Stimulated activated CD8-positive, alpha-beta memory T cell treated with anti-CD3 and anti-CD28 coated beads, Interleukin-7, amount 100 ng/mL, for 1 hour (primary cell): ENCODE measurements at places on chromosomes 1 and 21.

DNA sequence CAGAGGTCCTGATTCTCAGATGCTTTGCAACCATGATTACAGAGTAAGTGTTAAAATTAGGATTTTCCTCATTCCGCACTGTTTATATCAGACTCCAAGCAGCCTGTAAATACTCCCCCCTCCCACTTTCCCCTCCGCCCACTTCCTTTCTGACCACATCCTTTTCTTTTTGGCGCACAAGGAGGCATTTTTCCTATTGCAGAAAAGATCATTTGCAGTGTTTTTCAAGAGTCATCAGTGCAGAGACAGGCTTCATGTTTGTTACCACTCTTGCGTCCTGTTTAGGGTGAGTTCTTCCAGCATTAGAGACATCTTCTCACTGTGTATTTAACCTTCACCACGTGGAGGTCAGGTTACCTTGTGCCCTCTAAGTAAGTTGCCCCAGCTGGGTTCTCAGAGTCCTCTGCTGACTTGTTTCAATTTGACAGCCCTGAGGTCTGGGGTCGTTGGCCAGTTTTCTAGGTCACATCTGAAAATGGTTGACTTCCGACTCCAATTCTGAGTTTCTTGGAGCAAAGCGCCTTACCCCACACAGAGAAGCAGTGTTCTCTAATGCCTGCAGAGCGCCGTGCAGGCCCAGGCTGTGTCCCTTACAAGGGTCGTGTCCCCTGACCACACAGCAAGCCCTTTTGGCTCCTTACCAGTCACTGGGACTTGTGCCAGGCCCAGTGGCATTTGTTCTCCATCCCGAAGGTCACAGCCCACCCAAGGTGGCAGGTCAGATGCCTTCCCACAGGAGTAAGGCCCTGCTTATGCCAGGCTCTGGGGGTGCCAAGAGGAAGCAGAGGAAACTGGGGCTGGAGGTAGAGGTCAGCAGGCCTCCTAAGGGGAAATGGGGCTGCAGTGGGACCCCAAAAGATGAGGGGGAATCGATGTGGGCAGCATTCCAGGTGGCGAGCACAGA lies 85.6 kb downstream of the FAM78B start:
- DNase-seq = no peak

DNA sequence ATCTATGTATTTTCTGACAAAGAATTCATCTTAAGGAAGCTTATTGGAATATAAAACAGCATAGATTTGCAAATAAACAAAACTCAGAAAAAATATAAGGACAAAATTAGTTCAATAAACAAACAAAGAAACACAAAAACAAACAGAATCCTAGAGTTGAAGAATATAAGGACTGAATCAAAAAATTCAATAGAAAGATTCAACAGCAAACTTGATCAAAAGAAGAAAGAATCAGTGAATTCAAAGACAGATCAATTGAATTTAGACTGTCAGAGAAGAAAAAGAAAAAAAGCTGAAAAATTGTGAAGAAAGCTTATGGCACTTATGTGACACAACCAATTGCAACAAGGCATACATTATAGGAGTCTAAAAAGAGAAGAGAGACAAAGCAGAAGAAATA lies 770.0 kb upstream of the RGS18 start:
- no peak for DNase-seq

GRCh38 chr1:219813294-219813693 lies 115.1 kb downstream of the SLC30A10 start:
- DNase-seq = no peak

DNA sequence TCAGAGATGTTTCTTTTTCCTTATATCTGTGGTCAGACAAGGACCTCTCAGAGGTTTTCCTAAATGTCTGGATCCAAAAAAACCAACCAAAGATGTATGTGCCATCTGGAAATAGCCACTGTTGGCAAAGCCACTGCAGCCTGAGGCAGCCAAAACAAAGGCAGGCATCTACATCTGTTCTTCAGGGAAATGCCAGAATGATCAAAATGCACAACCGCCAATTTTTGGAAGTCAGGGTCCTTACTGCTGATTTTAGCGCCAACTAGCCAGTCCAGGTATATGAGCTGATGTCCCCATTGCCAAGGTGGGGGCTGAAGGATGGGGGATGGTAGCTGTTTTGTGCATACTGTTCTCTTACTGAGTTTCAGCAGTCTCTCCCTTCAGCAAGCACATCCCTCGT lies 45.9 kb downstream of the SYT14 start:
- no peak for DNase-seq

DNA sequence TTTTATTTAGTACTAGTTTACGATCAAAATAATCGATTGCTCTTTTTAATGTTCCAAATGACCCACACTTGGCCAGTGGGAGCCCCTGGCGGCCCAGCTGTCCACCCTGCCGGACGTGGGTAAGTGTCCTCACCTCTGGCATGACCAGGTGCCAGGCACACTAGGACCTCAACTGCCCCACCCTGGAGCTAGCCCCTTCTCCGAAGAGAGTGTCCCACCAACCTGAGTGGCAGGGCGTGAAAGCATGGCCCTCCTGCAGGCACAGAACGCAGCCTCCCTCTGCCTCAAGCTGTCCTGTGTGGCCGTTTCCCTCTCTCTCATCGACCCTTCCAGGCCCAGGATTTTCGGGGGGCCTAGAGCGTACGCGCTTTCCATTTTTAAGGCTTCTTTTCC lies 32.9 kb upstream of the AGPAT3 start:
- DNase-seq = no peak

- DNase-seq = no peak
Observed at GRCh38 chr1:226712742-226713419, 26.2 kb downstream of the ITPKB start.

DNA sequence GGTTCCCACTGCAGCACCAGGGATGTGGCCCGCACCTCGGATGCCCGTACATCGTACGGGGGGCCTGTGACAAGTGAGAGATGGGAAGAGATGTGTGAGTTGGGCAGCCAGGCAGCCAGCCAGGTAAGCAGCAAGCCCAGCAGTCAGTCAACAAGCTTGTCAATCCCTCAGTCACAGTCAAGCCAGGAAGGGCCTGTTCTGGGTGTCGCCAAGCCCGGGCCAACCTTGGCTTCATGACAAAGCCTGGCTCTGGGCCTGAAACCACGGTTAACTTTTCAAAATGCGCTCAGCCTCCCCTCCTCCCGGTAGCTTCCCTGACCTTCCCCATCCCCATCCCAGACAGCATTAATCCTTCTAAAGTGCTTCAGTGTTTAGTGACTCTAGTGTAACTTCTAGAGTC lies 31.8 kb downstream of the MYOM3 start:
- no peak for DNase-seq

DNA sequence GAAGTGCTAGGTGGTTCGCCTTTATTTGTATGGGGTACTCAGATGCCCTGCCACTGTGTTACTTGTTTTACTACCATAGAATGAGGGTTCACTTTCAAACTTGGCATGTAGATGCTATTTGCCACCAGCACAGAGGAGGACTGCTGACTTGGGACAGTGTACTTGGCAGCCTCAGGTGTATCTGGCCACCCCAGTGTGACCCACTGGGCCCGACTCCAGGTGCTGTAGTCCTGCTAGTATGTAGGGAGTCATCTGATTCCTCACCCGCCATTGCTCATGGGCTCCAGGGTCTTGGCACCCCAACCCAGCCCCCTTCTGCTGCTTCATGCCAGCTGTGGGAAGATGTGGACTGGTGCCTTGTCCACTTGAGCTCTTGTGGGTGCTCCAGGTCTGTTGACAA lies 40.0 kb downstream of the ZNF678 start:
- DNase-seq = no peak

DNA sequence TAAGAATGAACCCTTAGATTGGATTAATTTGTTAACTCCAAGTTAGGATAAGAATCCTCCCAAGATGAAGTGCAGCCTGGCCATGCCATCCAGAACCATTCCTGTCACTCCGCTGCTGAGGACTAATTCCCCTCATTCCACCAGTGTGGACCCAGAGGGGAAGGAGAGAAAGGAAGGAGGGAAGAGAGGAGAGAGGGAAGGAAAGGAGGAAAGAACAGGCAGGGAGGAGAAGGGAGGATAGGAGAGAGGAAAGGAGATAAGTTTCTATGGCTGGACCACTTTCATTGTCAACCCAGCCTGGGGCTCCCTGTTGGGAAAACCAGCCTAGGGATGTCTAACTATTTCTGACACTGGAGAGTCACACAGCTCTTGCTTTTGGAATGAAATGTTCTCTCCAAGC lies 4.7 kb downstream of the MRAP start:
- no peak for DNase-seq

GRCh38 chr21:42010507-42011495 lies 641 bp upstream of the ZBTB21 start:
- no peak for DNase-seq

DNA sequence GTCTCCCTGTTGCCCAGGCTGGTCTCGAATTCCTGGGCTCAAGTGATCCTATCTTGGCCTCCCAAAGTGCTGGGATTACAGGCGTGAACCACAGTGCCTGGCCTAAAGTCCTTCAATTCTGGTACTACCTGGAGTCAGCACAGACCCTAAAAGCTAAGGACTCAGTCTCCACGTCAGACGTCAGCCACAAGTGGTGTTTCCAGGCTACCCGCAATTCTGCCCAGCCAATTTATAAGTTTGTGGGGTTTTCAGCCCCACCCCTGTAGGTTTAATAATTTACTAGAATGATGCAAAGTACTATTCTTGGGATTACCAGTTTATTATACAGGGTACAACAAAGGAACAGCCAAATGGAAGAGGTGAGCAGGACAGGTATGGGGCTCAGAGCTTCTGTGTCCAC lies 10.6 kb upstream of the DIP2A start:
- no peak for DNase-seq

DNA sequence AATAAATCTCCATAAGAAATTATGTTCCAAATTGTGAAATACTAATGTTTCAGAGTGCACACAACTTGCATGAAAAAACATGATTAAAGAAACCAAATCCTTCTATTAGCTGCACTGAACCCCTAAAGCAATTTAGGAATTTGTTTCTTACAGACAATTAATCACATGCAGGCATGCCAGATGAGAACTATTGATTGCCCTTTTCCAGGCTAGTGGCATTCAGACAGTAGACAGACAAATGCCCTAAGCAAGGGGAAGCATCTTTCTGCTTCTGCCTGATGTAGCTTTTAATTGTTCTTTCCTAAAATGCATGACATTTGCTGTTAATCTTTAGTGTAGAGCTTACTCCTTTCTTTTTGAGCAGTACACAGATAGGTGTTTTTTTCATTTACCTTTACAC lies 229.5 kb downstream of the DPYD start:
- DNase-seq = no peak

DNA sequence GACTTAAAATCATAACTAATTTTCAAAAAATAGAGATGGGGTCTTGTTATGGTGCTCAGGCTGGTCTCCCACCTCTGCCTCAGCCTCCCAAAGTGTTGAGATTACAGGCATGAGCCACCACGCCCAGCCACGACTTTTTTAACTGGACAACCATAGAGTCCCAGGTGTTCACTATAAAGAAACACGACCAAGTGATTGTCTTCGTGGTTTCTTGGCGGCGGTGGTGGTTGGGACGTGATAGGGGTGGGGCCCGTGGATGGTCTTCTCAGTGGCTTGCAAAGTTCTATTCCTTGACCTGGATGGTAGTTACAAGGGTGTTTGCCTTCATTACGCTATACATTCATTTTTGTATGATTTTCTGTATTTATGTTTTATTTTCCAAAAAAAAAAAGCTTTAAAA lies 34.6 kb upstream of the COX20 start:
- DNase-seq = no peak

DNA sequence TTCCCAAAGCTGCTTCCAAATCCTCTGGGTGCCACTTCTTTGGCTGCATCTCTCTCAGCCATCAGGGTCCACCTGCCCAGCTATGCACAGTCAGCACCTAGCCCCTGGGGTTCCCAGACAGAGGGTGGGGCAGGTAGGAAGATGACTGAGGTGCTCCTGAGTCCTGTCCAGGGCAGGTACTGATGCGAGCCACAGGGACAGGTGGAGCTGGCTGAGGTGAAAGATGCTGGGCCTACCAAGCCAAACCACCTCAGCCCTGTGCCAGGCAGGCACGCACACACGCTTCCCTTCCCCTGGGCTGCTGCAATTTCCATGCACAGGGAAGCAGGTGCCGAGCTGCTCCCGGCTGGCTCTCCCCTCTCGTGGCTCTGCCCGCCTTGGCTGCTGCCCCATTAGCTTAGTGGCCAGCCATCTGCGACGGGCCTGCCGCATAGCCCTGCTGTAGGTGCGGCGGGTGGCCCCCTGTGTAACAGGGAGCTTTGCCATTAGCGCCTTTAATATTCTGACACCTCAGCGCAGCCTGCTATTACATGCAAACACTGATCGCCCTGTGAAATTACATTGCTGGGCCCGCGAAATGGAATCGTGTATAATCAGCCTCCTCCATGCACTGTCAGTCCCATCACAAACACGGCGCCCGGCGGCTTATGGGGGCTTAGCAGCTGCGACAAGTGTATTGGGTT lies 38.9 kb downstream of the DMAP1 start:
- no peak for DNase-seq

- no peak for DNase-seq
Observed at GRCh38 chr1:243475966-243476365, 220.1 kb downstream of the SDCCAG8 start.

GRCh38 chr1:214550013-214550856 lies 1.2 kb downstream of the PTPN14 start:
- DNase-seq = no peak

DNA sequence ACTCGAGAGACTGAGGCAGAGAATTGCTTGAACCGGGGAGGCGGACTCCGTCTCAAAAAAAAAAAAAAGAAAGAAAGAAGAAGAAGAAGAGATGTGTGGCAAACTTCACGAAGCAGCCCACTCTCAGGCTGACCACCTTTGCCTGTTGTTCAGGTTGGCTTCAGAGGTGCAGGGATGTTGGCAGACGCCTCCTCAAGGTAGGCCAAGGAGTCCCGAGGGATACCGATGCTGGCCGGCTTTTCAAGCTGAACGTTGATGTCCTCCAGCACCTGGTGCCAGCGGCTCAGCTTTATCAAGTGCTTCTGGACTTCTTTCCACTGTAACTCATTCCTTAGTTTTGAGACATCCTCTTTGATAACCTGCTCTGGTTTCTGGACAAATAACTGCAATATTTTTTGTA lies 243.8 kb upstream of the ADGRL2 start:
- no peak for DNase-seq

GRCh38 chr1:116019653-116020253 lies 43.4 kb downstream of the SLC22A15 start:
- DNase-seq = no peak

DNA sequence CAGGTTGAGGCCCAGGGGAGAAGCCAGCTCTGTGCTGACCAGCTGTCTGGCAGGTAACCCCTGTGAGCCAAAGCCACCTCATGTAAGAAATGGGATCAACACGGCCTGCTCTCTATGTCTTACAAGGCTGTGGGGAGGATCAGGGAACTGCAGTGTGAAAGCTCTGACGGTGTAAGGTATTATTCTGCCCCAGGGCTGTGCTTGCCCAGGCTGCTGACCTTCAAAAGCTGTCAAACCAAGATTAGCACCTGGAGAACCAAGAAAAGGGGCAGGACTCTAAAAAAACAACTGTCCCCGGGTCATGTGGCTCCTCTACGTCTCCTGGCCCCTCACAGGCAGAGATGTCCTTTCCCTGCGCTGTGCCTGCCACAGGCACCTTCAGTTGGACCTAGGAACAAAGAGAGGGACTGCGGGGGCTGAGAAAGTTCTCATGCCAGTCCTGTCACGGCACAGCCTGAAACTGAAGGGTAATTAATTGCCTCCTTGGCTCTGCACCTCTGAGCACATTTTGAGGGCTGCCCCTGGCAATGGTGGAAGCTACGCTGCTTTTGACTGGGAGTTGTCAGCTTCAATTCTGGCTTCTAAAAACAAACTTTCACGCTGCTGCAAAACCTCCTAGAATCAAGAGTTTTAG lies 77.6 kb downstream of the PGBD5 start:
- no peak for DNase-seq
